NCI-H345 (cell line): ENCODE measurements at places on chromosomes 3 and 15.

DNA sequence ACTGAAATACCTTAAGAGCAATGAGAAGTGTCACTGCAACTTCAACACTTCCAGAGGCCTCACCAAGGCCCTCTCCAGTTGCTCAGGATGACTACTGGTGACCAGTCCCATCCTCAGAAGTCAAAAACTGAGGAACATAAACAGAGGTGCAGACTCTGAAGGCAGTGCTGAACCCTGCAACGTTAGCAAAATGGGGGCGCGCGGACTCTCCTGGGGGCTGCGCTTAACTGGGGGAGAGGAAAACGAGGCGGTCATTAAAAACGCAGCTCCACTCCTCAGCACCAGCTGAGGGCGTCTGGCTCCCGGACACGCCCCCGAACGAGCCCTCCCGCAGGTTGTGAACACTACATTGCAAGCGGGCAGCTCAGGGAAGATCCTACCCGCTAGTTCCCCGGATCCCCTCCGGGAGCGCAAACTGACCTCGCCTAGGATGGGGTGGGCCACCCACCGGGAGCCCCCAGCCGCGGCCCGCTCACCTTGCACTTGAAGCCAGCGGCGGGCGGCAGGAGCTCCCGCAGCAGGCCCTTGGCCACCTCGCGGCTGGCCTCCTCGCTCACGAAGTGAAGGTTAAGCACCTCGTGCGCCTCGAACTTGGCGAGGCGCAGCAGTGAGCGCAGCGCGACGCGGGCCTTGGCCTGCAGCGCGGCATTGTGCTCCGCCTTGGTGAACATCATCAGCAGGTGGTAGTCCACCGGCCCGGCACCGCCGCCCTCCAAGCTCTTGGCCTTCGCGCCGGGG, 711 bp downstream of the XXYLT1 start:
- DNase-seq = peak; percentile 75

GRCh38 chr3:184812662-184813042, 686 bp downstream of the VPS8 start:
- peak; percentile 49 for DNase-seq

- no peak for DNase-seq
Observed at GRCh38 chr3:127761441-127761801, 60.9 kb downstream of the MGLL start.

- peak; percentile 19 for DNase-seq
Observed at GRCh38 chr3:184156522-184156955, 1.4 kb downstream of the DVL3 start.

- DNase-seq = peak; percentile 27
Observed at GRCh38 chr3:182364323-182364722, 429.0 kb upstream of the ATP11B start.

GRCh38 chr15:95919460-95919859, 411.0 kb upstream of the NR2F2 start:
- no peak for DNase-seq

- DNase-seq = no peak
Observed at GRCh38 chr15:101134780-101135179, 117.1 kb downstream of the CHSY1 start.

- no peak for DNase-seq
Observed at GRCh38 chr3:9035961-9036360, 72.7 kb upstream of the RAD18 start.

DNA sequence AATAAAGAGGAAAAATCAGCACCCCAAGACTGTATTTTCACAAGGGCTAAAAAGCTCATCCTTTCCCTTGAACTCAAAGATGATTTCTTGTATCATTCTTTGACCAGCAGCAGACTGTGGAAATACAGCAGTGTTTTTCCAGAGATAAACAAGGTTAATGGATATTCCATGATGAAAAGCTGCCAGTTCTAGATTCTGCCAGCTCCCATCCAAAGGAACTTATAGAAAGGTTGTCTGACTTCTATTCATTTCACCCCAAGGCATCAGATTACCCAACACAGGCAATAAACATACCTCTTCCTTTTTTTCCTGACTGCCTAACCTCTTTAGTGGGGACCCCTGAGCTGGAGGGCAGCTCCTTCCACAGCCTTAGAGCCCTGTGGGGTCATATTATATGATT, 375.8 kb upstream of the THBS1 start:
- DNase-seq = no peak

DNA sequence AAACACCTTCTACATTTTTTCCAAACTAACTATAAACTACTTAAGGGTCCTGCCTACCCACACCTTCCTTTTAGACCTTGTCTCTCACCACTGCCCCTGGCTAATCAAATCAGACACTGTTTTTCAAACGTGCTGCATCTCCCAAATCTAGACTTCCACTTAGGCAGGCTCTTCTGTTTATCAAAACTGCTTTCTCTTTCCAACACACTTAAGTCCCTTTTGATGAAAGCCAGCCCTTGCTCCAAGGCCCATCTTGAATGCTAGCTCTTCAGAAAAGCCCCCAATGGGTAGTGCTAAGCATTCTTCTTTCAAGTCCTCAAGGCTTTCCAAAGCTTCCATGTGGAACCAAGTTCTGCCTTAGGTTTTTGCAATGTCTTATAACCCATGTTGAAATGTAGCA, 888.3 kb downstream of the TUSC7 start:
- DNase-seq = no peak

- peak; percentile 48 for DNase-seq
Observed at GRCh38 chr3:141659821-141660613, 78.1 kb upstream of the RNF7 start.

- DNase-seq = no peak
Observed at GRCh38 chr15:73925848-73926218, 429 bp upstream of the LOXL1 start.

GRCh38 chr3:8739757-8740504, 6.3 kb downstream of the CAV3 start:
- no peak for DNase-seq

DNA sequence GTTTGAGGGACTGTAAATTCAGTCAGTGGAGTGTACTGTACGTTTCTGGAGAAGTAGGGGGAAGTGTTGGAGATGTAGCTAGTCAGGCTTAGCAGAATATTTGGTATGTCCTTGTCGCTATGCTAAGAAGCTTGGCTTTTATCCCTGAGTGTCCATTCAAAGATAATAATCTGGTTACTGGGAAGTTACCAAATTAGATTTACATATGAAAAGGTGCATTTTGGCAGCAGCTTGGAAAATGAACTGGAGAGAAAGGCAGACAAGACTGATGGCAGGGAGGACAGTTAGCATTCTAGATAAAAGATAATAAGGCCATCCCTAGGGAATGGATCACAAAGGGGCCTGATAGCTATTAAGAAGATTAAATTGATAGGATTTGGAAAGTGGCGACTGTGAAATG, 58.7 kb downstream of the P2RY1 start:
- DNase-seq = no peak

GRCh38 chr3:130975251-130975650, 51.4 kb downstream of the ASTE1 start:
- DNase-seq = no peak

DNA sequence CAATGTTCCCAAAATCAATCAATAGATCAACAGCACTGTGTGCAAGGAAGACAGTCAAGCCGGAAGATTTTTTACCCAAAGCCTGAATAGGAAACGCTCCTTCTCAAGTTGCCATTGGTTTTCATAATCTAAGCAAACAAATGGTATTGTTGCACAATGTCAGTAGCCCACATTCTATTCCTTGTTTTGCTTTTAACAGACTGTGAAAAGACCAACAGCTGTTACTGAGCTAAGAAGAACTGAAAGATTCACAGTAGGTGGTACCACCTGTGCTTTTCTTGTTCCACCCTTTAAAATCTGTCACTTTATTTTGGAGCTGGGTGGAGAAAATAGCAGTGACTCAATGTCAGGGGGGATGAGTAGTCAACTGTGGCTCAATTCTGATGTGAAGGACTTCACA, 357.5 kb upstream of the CADM2 start:
- peak; percentile 80 for DNase-seq

DNA sequence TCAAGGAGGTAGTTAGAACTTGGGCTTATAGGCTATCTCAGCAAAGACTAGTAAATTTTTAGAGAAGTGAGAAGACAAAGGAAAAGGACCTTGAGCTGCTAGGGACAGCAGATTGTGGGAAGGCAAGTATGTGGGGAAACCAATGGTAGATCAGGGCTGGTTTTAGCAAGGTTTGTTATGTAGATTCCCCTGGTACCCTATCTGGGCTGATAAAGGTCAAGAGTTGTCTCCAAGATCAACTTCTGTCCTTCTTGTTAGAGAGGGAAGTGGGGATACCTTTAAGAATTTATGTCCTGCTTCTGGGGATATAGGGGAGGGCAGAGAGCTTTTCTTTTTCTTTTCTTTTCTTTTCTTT, 28.9 kb downstream of the KAT2B start:
- no peak for DNase-seq

GRCh38 chr3:122295266-122296062, 29.6 kb upstream of the CSTA start:
- no peak for DNase-seq

DNA sequence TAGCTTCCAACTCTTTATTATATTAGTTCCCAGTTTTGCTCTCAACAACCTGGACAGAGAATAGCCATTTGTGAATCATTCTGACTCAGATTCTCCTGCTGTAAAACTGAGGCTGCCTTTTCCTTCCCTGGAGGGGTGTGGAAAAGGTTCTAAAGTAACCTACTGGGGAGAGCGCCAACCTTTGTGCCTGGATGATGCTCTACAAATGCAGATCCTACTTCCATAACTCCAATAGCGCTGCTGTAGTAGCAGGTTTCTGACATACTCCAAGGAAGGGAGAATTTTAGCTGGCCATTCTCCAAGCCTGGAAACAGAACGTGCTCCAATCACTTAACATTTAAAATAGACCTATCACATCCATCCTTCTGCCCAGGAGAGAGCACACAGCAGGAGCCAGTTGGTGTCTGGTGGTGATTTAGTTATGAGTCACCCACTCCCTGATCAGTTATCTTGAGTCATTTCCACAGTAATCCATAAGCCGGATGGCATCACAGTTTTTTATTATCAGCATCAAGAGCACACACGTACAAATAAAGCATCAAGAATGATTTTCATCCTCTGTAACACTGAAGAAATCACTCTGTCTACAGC, 38.3 kb downstream of the MYH15 start:
- DNase-seq = no peak

DNA sequence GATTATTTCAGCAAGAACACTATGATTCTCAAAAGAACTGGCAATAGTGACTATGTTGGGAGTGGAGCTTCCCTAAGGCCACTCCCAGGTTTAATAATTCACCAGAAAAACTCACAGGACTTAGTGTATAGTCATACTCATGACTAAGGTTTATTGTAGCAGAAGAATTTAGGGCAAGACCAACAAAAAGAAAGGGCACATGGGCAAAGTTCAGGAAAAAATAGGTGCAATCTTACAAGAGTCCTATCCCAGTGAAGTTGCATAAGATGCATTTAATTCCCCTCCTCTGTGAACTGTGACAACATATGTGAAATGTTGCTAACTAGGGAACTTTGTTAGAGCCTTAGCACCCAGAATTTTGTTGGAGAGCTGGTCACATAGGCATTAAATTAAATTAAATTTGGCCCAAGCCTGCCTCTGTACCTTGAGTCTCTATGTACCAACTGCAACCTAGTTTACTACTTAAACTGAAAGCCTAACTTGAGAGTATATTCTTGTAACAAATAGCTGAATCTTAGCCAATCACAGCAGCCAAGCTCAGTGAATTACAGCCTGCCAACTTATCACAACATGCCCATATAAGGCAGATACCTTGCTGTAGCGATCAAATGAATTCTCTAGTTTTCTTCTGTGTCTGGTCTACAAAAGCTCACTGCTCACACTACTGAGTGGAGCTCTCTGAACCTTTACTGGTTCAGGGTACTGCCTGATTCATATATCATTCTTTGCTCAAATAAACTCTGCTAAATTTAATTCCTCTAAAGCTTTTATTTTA, 386.2 kb upstream of the ARHGEF26 start:
- DNase-seq = no peak

DNA sequence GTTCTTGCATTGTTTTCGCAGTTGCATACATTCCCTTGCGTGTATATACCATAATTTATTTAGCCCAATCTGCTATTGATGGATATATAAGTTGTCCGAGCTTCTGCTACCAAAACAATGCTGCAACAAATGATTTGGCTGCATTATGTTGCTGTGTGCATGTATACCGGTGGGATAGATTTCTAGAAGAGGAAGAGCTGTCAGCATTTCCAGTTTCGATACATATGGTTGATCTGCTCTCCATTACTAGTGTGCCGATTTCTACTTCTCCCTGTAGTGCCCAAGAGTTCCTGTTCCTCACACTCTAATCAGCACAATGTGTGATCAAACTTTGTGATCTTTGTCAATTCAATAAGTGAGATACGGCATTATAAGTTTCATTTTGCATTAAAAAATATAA, 92.8 kb upstream of the NMNAT3 start:
- no peak for DNase-seq

DNA sequence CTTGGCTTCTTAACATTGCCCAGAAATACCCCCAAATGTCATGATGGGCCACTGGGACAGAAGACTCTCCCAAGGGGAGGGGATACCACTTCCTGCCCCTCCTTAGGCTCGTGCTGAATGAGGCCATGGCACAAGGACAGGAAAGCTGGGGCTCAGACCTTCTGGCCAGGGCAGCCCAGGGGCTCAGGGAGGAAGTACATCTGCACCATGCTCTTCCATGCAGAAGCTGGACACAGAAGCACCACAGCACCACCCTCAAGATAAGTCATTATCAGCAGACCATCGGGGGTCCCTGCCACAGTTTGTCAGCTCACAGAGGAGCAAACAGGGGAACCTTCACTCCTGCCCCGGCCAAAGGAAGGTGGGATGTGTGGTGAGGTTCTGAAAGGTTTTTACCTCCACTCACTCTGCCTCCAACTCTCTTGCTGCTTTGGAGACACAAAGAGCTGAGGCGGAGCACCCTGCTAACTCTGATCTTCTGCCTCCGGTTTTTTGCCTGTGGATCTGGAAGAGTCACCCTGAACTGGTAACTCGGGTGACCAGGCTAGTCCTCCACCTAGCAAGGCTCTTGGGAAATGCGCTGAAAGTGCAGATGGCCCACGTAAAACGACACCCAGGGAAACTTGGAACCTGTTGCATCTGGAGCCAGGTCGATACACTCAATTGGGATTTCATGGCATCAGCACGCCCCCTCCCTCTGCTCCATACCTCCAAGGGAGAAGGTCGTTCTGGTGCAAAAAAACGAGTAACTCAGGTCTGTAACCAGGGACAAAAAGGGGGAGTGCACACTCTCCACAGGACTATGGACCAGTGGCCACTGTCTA, 8.3 kb downstream of the BMF start:
- DNase-seq = no peak

GRCh38 chr15:48614051-48614450, 31.5 kb downstream of the FBN1 start:
- DNase-seq = no peak

- no peak for DNase-seq
Observed at GRCh38 chr15:55796321-55796965, 53.5 kb upstream of the PRTG start.

GRCh38 chr15:64045774-64046420, 388 bp downstream of the DAPK2 start:
- peak; percentile 10 for DNase-seq

GRCh38 chr15:64180235-64180824, 17.5 kb upstream of the PPIB start:
- no peak for DNase-seq

GRCh38 chr3:34619990-34620389, 821.6 kb downstream of the PDCD6IP start:
- no peak for DNase-seq

- no peak for DNase-seq
Observed at GRCh38 chr3:44896440-44896839, 22.0 kb downstream of the TGM4 start.
